ENCODE measurements at places on chromosomes 7 and 10.

DNA sequence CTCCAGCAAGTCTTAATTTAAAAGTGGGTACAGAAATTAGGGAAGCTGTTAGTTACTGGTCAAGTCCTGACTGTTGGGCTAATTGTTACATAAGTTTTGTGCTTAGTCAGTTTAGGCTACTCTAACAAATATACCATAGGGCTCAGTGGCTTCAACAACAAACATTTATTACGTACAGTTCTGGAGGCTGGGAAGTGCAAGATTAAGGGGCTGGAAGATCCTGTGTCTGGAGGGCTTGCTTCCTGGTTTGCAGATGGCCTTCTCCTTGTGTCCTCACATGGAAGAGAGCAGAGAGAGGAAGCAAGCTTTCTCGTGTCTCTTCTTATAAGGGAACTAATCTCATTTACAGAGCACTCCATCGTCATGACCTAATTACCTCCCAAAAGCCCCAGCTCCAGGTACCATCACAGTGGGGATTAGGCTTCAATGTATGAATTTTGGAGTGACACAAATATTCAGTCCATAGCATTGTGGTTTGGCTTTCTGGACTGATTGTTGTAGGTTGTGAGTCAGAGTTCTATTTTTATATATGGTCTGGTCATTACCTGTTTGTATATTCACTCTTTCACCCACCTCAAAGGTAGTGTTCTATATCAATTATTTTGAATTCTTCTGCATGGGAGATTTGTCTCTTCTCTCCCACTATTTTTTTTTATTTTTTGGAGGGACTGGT lies 17.1 kb downstream of the ST7 start:
- DNase-seq, result no peak

DNA sequence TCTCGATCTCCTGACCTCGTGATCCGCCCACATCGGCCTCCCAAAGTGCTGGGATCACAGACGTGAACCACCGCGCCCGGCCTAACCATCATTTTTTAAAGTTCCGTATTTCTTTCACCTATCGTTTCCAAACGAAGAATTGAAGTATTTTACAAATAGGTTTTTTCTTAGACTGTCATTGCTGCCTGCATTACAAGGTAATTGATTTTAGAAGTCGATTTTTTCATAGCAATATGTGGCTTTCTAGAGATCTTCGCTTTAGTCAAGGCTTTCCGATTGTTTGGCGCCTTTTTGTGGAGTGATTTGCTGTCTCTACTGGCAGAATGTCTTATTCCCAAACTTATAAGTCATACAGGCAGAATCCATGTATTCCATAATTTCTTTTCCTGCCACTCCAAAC lies 109.2 kb downstream of the TRIL start:
- no peak for DNase-seq

DNA sequence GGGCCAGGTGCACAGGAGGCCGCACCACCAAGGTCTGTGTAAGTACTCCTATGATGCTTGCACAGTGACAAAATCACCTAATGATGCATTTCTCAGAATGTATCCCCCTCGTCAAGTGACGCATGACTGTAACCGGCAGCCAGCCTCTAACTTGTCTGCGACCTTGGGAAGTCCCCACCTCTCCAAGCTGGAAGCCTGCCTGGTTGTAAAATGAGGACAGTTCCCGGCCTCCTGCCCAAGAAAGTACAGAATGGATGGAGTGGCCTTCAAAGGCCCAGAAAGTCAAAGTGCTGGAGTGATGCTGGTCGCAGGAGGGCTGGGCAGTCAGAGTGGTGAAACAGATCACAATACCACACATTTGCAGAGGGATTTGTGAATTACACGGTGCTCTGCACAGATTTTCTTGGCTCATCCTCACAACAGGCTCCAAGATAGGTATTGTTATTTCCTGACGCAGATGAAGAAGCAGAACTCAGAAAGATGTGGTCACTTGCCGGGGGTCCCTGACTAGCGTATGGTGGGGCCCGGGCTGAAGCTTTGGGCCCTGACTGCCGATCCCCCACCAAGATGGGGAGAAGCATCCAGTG lies 22.8 kb downstream of the SPOCK2 start:
- no peak for DNase-seq

DNA sequence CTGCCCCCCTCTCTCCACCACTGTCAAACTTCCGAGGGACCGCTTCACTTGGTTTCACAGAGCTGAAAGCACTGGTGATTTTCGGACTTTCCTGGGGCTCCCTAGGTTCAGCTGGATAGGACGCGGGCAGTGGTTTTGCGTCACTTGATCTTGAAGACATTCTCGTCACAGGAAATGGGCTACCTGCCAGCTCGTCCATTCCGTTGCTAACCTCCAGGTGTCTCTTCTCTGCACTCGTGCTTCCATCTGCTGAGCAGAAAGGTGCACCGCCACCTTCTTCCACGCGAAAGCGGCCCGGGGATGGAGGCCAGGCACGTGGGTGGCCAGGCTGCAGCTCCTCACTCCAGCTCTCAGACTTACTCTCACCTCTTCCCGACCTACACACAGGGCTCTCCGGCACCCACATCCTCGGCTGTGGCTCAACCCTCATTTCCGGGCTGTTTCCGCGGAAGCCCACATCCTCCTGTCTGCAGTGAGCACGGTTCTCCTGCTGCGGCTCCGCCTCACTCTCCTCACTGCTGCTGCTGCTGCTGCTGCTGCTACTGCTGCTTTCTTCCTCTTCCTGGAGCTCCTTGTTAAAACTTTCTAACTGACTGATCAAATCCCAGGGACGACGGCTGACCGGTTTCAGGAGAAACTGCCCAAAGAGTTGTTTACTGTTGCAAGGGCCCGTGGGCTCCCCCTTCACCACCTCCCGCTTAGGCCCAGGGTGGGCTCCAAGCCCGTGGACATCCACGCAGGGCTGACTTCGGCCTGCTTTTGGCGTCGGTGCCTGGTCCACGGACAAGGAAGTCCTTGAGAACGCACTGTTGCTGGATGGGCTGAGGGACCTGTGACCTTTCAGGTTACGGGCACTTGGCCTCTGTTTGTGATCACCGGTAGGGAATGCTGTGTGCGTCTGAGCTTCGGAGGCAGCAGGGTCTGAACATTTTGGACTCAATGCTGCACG lies 32.1 kb downstream of the JCAD start:
- no peak for DNase-seq

DNA sequence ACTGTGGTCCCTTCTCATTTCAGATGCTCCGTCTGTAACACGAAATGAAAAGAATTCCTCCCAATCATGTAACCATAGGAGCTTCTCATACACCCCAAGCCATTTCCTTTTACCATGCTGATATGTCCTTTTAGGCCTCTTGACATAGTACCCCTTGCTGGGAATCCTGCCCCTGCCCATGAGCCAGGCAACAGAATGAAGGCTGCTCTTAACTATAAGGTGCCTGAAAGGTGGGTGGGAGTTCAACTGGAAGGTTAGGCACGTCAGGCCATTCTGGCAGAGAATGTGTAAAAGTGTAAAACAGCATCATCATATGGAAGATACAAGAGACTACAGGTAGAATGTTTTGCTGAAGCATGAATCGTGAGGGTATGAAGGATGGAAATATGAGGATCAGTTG lies 22.5 kb downstream of the IL2RA start:
- no peak for DNase-seq

GRCh38 chr7:122148878-122149277 lies 4.8 kb upstream of the AASS start:
- no peak for DNase-seq

DNA sequence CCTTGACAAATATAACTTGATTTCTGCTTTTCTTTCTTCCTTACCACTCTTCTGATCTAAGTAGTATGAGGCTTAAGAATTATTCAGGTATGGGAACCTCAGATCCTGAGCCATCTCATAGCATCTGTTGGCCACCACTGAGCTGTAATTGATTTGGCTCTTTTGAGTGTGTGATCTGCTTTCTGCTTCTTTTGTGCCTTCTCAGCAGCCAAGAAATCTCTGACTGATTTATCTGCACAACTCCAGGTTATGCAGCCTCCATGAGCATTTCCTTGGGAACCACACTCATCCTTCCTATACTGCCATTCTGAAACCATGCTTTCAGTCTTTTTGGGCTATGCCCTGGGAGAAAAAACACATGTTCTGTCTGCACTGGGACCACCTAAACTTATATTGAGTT lies 178.0 kb upstream of the FAM3C start:
- DNase-seq, result no peak

DNA sequence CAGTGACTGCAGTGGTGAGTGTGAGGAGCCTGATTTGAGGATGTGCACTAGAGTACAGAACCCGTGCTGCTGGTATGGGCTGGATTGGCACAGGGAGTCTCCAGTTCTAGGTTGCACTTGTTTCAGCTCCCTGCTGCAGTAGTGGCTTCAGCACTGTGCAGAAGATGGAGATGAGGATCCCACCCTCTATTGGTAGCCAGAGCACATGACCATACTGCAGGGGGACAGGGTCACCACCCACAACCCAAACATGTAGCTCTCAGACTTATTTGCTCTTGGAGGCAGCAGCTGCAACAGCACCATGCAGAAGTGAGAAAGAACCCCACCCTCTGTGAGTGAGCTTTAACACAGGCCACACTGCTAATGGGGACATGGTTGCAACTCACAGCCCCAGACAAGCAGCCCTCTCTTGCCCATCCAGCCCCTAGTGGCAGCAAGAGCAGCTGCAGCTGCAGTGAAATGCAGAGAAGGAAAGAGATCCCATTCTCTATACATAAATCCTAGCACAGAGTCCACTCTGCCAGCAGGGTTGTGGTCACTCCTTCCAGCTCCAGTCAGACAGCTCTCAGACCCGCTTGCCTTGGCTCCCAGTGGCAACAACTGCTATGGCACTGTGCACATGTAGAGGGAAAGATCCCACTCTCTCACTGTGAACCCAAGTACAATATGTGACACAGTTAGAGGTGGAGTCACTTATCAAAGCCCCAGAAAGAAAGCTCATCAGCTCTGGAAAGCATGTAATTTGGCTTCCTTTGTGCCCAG lies 51.4 kb upstream of the SCIN start:
- peak; percentile 5 for DNase-seq

DNA sequence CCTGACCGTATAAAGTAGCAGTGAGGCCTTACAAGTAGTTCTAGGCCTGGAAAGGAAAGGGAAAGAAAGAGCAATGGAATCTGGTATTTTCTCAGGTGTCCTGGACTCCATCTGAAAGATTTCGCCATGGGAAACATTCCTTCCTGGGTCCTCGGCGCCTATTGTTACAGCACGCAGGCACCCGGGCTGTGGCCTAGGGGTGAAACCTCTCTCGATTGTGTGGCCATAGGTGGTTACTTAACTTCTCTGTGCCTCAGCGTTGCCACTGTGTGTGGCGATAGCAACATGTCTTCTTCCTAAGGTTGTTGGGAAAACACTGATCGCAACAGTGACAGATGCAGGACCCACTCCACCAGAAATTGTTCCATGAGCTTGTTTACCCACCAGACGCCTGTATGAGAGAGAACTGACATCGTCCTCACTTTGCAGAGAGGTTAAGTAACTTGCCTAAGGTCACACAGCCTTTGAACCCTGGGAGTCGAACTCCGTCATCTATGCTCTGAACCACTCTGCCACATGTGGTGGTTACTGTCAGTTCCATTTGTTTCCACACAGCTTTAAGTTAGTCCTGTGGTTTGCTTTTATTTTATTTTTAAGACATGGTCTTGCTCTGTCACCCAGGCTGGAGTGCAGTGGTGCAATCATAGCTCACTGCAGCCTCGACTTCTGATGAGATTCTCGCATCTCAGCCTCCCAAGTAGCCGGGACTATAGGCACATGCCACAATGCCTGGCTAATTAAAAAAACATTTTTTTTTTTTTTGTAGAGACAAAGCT lies 73.4 kb downstream of the LHPP start:
- DNase-seq, result no peak

Measured in NCI-H446 treated with DMSO at 0.1 percent for 48 hours (cell line).